Activated CD4-positive, alpha-beta T cell treated with anti-CD3 and anti-CD28 coated beads, Interleukin-2, amount 10 ng/mL, durations not matched to agents 7 days and 5 days (primary cell): ENCODE measurements at places on chromosomes 3 and 15. TPM values are rescaled to one million over a fixed set of nuclear protein-coding genes. Genes with fewer than 3 reads are reported as not detected.

- peaks cover 24% of the 10 kb centered on the region for H3K4me1 ChIP-seq
- H3K4me3 ChIP-seq, result no peak overlapping the region
- no peak overlapping the region for H3K27ac ChIP-seq
- no peaks in the 10 kb centered on the region for H3K27me3 ChIP-seq
Observed at GRCh38 chr3:197882586-197882985, 67.4 kb upstream of the RPL35A start.

DNA sequence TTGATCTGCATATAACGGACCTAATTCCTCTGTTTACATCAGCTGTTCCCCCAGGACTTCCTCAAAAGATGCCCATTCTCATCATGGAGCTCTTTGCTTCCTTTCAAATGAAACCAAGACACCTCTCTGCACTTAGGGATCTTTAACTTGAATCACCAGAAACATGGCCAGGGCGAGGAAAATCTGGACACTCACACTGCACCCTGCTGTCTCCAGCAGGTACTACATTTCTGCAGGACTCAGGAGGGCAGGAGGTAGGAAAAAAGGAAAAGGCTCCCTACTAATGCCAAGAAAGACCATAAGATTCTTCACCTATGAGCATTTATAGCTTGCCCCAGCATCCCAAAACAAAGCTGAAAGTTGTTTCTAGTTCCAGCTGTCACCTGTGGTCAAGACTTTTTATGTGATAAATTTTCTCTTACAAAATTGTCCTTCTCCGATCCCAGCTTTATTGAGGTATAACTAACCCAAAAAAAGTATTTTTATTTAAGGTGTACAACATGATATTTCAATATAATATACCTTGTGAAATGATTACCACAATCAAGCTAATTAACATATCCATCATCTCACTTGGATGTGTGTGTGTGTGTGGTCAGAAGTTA is 87.3 kb upstream of the C15orf61 start:
- no peak overlapping the region for H3K27ac ChIP-seq
- DNase-seq, result peak; percentile 24
- H3K4me1 ChIP-seq, result no peaks in the 10 kb centered on the region
- no peak overlapping the region for H3K4me3 ChIP-seq
- no peaks in the 10 kb centered on the region for H3K36me3 ChIP-seq

GRCh38 chr15:20353966-20354883 is 187.4 kb downstream of the GOLGA6L6 start:
- no peaks in the 10 kb centered on the region for H3K36me3 ChIP-seq
- no peak overlapping the region for H3K4me3 ChIP-seq
- H3K4me1 ChIP-seq, result peaks cover 10% of the 10 kb centered on the region
- H3K27me3 ChIP-seq, result peaks cover 2% of the 10 kb centered on the region

- no peaks in the 10 kb centered on the region for H3K36me3 ChIP-seq
- H3K27me3 ChIP-seq, result no peaks in the 10 kb centered on the region
- DNase-seq, result no peak
Observed at GRCh38 chr3:174844746-174845145, 14.4 kb upstream of the NAALADL2 start.

GRCh38 chr15:23370578-23370977 is 16.0 kb downstream of the GOLGA8S start:
- H3K36me3 ChIP-seq, result no peaks in the 10 kb centered on the region
- DNase-seq, result no peak
- no peak overlapping the region for H3K27ac ChIP-seq

GRCh38 chr15:73601451-73602445 is 31.4 kb downstream of the NPTN start:
- DNase-seq, result no peak
- no peaks in the 10 kb centered on the region for H3K36me3 ChIP-seq
- H3K4me1 ChIP-seq, result peaks cover 2% of the 10 kb centered on the region
- no peaks in the 10 kb centered on the region for H3K27me3 ChIP-seq

GRCh38 chr15:80988148-80988796 is 1.3 kb downstream of the MESD start:
- H3K27me3 ChIP-seq, result no peaks in the 10 kb centered on the region
- H3K4me1 ChIP-seq, result peaks cover 67% of the 10 kb centered on the region
- peak overlapping the region; percentile 98 for H3K4me3 ChIP-seq

DNA sequence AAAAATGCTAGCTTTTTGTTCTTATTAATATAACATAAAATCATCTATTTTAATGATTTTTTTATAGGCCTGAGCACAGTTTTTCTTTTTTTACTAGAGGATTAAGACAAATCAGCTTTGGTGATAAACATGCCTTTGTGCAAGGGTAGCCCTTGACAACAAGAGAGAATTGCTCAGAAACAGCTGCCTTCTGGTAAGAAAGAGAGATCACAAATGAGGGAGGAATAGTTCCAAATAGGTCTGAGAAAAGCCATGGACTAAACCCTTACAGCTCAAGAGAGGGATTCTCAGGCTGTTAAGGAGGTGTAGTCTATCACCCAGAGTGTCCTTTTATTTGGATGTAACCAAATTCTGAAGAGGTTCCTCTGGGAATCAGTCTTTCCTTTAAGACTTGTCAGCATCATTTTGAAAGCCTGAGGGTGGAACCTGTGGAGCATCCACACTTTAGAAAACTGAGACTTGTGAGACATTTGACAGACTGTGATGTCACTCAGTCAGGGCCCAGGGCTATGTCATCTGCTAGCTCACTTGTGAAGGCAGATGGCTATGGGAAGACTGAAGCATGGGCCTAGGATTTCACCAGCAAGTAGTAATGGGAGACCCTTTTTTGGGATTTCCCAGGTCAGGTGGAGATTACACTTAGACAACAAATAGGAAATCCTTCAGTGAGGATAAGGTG is 102.9 kb upstream of the KCNAB1 start:
- H3K36me3 ChIP-seq, result no peaks in the 10 kb centered on the region
- H3K4me1 ChIP-seq, result no peaks in the 10 kb centered on the region
- no peak for DNase-seq
- H3K27me3 ChIP-seq, result peaks cover 8% of the 10 kb centered on the region
- H3K4me3 ChIP-seq, result no peak overlapping the region
- no peak overlapping the region for H3K27ac ChIP-seq

- peaks cover 19% of the 10 kb centered on the region for H3K27me3 ChIP-seq
- no peaks in the 10 kb centered on the region for H3K4me1 ChIP-seq
- H3K4me3 ChIP-seq, result no peak overlapping the region
- no peak overlapping the region for H3K27ac ChIP-seq
- no peaks in the 10 kb centered on the region for H3K36me3 ChIP-seq
- no peak for DNase-seq
Observed at GRCh38 chr3:61573441-61573840, 12.1 kb downstream of the PTPRG start.

DNA sequence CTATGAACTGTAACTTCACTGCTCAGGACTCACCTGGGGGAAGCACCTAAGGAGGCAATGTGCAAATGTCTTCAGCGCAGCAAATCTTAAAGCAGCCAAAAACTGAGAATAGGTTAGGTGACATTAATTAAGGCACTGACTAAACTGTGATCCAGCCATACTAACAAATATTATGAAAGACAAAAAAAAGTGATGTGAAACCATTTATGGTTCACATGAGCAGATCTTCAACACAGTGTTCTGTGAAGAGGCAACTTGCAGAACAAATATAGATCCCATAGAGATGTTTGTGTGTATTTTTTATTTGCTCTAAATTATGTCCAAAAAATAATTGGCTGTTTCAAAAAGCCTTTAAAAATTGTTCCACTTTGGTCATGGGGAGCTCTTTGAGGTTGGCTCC is 24.1 kb upstream of the MITF start:
- H3K27me3 ChIP-seq, result no peaks in the 10 kb centered on the region
- H3K27ac ChIP-seq, result no peak overlapping the region
- H3K36me3 ChIP-seq, result no peaks in the 10 kb centered on the region
- DNase-seq, result no peak
- H3K4me1 ChIP-seq, result no peaks in the 10 kb centered on the region

GRCh38 chr3:98240131-98240530 is 23.9 kb upstream of the OR5H6 start:
- H3K36me3 ChIP-seq, result no peaks in the 10 kb centered on the region
- H3K4me1 ChIP-seq, result no peaks in the 10 kb centered on the region

GRCh38 chr15:50128266-50128665 is 9.2 kb upstream of the ATP8B4 start:
- peaks cover 2% of the 10 kb centered on the region for H3K4me1 ChIP-seq
- no peak for DNase-seq
- H3K36me3 ChIP-seq, result peaks cover 7% of the 10 kb centered on the region
- H3K27me3 ChIP-seq, result no peaks in the 10 kb centered on the region
- H3K27ac ChIP-seq, result no peak overlapping the region

- DNase-seq, result no peak
- no peaks in the 10 kb centered on the region for H3K4me1 ChIP-seq
- H3K27ac ChIP-seq, result no peak overlapping the region
- no peaks in the 10 kb centered on the region for H3K36me3 ChIP-seq
Observed at GRCh38 chr3:168654700-168655099, 559.0 kb upstream of the GOLIM4 start.

DNA sequence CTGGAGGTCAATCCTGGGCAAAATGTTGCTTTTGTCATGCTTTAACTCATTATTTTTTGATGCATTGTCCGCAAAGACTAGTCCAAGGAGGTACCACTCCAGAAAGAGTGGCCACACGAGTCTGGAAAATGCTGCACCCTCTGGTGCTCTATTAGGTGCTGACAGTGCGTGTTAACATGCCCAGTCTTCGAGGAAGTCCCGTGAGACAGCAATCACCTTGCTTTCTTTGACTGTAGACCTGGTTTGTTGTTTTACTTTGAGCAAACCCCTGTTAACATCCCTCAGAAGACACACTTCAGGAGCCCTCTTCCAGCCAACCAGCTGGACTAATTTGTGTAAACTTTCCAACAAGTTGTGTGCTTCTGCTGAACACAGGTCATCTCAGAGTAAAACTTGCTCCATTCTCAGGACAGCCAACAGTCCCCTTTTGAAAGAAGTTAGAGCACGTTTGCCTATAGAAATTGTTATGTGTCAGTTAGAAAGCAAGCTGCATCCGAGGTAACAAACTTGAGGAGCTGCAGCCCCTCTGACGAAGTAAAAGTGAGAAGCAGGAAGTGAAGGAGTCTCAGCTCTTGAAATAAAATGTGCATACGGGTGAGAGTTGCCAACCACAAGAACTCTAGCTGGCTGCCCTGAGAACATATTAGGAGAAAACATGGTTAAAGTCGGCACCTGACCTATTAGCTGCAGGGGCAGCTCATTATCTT is 205.0 kb downstream of the LPP start:
- H3K27ac ChIP-seq, result peak overlapping the region; percentile 83
- H3K27me3 ChIP-seq, result no peaks in the 10 kb centered on the region
- H3K4me3 ChIP-seq, result peak overlapping the region; percentile 28

DNA sequence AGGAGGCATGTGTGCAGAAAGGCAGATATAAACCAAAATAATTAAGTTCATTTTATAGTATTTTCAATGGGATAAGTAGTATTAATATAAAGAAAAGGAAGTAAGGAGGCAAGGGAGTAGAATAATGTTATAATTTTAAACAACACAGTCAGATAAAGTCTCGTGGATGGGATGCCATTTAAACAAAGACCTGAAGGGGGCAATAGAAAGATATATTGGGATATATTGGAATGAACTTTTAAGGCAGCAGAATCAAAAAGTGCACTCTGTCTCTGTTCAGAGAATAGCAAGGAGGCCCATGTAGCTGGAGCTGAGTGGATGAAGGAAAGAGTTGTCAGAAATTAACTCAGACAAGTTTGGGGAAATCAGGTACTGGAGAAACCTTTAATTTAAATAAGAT is 158.7 kb downstream of the CGGBP1 start:
- H3K27me3 ChIP-seq, result no peaks in the 10 kb centered on the region
- H3K27ac ChIP-seq, result no peak overlapping the region
- no peaks in the 10 kb centered on the region for H3K36me3 ChIP-seq

DNA sequence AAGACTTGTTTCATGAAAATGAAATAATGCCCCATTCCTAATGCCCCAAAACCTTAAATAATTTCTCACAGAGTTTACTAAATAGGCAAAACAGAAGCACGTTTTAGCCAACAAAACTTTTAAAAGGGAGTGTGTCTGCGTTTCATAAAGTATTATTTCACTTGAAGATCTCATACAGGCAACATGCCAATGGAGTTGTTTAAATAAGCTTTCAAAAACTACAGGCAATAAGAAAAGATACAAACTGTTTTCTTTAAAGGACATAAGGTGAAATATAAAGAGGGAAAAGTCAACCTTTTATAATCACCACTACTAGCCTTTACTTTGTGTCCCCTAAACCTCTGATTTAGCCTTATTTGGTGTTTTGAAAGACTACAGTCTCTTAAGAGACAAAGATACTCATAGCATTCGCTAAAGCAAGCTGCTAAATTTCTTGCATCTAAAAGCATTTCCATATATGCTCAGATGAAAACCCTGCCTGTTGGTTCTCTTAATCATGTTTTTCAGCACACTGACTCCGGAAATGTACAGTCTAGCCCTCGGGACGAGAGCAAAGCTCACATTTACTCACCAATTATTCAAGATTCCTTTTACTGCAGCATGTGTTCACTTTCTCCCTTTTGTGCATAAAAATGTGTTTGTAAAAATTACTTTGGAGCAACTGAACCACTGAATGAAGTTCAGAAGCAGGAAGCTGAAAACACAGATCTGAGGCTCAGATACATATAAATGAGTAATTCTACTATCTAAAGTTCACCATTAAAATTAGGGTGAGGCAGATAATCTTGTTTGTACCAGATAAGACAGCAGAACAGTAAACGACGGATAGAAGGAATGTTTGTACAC is 119.0 kb downstream of the GOLIM4 start:
- H3K36me3 ChIP-seq, result no peaks in the 10 kb centered on the region
- H3K27me3 ChIP-seq, result no peaks in the 10 kb centered on the region
- no peak overlapping the region for H3K4me3 ChIP-seq
- no peaks in the 10 kb centered on the region for H3K4me1 ChIP-seq
- no peak for DNase-seq

GRCh38 chr3:62325896-62326295 is 47.5 kb downstream of the FEZF2 start:
- H3K27ac ChIP-seq, result no peak overlapping the region
- no peak overlapping the region for H3K4me3 ChIP-seq
- H3K4me1 ChIP-seq, result no peaks in the 10 kb centered on the region
- no peak for DNase-seq

DNA sequence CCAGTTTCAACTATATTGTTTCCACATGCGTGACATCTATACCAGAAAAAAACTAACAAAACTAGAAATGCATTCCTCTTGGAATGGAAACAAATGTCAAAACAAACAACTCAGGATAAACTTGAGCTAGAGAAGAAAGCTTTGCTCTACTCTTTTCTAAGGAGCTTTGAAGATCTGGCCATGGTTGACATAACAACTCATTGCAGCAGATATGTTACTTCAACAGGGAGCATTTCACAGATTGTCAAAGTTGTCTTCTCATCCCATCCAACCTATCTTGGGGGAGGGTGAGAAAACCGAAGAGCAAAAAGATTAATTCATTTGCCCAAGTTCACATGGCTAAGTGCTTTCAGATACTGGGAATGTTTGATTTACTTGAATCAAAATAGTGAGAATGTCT is 484.4 kb downstream of the CNTN4 start:
- H3K27ac ChIP-seq, result no peak overlapping the region
- H3K27me3 ChIP-seq, result no peaks in the 10 kb centered on the region
- DNase-seq, result no peak
- no peaks in the 10 kb centered on the region for H3K36me3 ChIP-seq

- H3K27me3 ChIP-seq, result no peaks in the 10 kb centered on the region
- no peak for DNase-seq
- H3K4me3 ChIP-seq, result no peak overlapping the region
- H3K4me1 ChIP-seq, result no peaks in the 10 kb centered on the region
Observed at GRCh38 chr3:80213086-80213485, 445.3 kb upstream of the ROBO1 start.

TM6SF1 gene
- 12.5 TPM for total RNA-seq

CLDN18 gene
- not detected for total RNA-seq

TXNRD3 gene
- total RNA-seq, result 1.3 TPM

PLSCR5 gene
- total RNA-seq, result not detected

CNTN3 gene
- not detected for total RNA-seq

CHRM5 gene
- total RNA-seq, result not detected

ZNF80 gene
- total RNA-seq, result 0.10 TPM

GPR62 gene
- not detected for total RNA-seq

PPM1L gene
- 5.4 TPM for total RNA-seq

TM4SF18 gene
- not detected for total RNA-seq

CELSR3 gene
- total RNA-seq, result 8.6 TPM

LRRIQ4 gene
- total RNA-seq, result not detected

CFAP100 gene
- not detected for total RNA-seq
